ENCODE measurements at places on chromosomes 7 and 10. TPM values are rescaled to one million over a fixed set of nuclear protein-coding genes. Genes with fewer than 3 reads are reported as not detected.
A peak's percentile ranks its signal among the peaks of the same experiment; 100 is the strongest.

GRCh38 chr7:152076324-152076821 is 50.9 kb downstream of the GALNT11 start:
- peak; percentile 8 for DNase-seq

DNA sequence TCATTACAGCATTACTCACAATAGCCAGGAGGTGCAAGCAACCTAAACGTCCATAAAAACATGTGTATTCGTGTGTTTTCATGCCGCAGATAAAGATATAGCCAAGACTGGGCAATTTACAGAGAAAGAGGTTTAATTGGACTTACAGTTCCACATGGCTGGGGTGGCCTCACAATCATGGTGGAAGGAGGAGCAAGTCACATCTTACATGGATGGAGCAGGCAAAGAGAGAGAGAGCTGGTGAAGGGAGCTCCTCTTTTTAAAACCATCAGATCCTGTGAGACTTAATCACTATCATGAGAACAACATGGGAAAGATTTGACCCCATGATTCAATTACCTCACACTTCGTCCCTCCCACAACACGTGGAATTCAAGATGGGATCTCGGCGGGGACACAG is 33.0 kb downstream of the PDLIM1 start:
- no peak for DNase-seq

DNA sequence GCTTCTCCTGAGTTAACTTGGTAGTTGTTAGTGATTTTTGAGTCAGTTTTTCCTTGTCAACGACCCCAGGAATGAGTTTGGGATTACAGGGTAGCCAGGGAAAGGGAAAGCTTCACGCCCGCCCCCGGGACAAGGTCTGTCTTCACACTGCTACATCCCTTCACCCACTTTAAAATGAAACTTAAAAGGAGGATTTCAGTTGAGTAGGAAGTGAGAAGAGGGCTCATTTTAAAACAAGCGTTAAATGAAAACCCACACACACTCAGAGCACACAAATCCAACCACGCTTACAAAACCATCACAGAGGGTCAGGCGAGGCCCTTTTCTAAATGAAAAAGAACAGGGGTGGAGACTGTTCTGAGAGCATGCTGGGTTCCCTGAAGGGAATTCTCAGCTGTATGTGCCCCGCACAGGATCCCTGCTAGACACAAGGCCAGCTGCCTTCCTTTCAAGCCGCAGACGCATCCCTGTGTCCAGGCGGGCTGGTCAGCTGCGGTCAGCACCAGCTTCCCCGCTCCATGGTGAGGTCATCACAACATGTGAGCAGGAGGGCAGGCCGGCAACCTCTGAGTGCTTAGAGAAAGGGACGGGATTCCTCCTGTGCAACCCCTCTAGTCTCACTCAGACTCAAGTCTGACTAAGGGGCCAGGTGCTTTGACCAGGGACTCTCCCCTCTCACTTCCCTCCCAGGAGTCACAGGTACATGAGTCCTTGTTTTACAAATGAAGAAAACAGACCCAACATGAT is 111.8 kb downstream of the EGFR start:
- peak; percentile 83 for DNase-seq

DNA sequence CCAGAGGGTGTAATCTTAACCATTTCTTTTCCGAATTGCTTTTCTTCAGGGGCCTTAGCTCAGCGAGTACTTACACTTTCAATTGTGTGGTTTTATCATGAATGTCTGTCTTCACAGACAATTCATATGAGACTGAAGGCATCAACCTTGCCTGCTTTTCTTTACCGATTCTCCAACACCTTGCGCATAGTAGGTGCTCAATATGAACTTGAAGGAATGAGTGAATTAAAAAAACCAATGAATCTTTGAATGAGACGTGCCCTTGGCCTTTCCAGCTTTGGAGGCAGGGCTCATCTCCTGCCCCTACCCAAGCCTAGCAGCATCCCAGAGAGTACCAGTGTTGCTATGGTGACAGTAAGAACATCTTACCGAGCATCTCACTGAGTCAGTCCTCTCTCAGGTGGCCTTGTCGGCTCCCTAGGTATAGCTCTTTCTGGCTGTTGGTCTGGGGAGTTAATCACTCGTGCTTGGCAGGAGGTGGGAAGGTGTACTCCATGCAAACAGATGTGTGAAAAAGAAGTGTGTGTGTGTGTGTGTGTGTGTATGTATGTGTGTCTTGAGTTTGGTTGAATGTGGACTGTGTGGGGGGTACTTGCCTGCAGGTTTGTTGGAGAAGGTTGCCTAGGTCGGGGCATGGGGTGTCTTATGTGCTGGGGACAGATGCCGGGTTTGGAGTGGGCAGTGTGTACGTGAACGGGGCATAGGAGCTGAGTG is 107.7 kb downstream of the C10orf105 start:
- DNase-seq, result no peak

- no peak for DNase-seq
Observed at GRCh38 chr10:24824124-24824523, 100.4 kb upstream of the ARHGAP21 start.

DNA sequence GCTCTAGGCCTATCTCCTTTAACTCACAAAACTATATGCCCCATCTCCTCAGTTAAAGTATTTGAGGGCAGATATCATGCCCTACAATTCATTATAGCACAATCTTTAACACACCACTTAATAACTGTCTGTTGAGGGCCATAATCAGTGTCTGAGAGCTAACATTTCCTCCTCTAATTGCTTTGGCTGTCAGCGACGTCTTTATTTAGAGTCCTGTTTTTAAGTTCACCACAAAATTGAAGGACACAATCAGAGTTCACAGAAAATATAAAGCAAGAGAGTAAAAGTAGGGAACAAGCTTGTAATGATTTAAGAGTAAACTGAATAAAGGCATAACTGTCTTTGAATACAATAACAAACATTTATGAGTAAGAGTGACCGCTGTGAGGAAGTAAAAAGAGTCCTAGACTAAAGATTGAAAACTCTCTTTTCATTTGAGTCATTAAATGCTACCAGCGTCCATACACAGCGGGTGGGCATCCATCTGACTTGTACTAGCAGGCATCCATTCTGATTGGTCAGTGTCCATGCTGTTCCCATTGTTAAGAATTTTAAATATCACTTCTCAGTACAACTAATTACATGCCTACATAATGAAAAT is 38.4 kb upstream of the ABCB4 start:
- peak; percentile 20 for DNase-seq

DNA sequence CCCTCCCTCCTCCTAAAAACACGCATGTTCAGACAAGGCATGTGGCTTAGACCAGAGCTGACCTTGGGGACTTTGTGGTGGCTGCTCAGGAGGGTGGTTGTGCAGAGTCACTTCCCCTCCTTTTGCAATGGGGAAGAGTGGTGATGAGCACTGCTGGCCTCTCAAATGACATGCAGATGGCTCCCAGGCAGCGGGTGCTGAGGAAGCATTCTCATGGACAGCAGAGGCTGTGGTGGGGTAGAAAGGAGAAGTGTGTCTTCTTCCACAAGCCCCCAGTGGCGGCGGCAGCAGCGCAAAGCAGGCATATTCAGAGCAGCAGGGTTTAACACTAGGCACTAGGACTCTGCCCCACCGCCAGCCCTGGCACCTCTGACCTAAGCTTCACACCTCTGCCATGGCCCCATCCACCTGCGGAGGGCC is 105.9 kb upstream of the ANLN start:
- no peak for DNase-seq

DNA sequence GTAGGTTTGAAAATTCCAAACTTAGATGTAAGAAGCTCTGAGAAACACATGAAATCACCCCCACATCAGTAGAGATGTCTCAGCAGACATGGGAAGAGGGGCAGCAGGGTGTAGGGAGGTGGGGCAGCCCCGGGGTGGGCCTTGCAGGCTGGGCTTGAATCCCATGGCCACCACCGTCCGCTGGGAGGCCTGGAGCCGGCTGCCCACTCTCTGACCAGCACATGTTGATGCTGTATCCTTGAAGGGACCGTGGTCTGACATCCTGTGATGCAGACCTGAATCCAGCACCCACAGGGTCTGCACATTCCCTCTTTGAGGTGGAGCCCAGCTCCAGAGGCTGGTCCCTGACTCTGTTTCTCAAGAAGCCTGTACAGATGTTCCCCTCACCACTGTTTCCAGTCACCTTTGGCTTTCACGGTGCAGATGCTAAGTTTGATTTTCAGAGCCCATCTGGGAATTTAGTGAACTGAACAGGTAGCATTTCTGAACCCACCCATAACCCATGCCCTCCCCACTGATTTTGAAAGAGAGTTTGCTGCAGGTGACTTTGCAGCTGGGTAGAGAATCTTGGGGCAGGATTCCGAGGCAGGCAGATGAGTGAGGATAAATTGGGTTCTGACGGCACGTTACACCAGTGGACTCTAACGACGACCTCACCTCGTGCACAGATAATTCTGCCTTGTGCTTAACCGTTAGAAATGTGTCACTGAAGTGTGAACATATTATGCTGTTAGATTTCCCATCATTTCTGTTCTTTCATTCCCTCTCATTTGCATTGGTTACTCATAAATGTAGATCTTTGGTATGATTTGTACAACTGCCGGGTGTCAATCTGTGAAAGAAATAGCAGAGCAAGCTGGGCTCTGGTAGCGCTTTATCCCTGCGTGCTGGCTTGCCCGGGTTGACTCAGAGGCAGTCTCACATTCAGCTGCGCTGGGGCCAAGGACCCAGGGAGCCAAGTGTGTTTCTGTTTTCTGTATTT is 45.7 kb downstream of the IKZF1 start:
- DNase-seq, result no peak

DNA sequence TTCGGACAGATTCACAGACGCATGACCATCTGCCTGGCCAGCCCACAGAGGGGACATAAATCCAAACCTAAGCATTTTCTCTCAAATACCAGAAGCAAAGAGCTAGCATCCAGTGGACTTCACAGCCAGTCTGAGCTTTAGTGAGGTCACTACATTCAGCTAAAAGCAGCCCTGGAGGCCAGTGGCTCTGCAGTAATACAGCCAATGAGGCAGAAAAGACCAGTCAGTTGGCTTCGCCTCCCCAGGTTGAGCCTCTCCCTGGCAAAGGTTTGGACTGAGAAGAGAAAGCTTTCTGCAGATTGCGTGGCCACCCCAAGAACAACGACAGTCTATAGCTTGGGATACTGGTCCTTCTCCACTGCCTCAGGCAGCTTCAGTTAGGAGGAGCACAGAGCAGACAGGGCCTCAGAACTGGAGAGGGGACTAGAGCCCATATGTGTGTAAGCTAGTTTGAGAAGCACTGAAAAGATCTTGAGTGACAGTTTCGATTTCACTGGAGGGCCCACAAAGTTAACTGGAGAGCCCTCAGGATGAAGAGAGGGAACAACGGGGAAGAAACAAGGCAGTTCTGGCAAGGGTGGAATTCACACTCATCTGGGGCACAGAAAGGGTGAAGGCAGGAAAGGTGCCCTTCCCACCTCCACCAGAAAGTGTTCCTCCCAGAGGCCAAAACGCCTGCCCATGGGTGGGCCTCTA is 3.8 kb downstream of the WDR91 start:
- DNase-seq, result no peak

DNA sequence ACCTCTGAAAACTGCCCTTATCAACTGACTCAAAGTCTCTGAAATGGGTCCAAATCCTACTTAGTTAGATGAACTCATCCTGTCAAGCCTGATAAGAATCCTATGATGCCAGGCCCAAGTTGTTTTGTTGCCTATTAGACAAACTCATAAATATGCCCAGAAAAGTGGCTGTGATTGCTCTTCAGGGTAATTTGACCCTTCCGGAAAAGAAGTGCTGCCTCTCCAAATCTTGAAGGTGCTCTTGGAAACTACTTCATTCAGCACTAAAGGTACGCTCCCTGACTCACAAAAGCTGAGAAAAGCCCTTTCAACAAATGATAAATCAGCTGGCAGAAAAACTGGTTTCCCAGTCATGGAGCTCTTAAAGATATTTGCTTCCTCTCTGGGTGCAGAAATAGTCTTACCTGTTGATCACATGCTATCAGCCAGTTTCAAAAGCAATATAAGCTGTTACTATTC is 6.7 kb downstream of the IFIT5 start:
- DNase-seq, result no peak

DNA sequence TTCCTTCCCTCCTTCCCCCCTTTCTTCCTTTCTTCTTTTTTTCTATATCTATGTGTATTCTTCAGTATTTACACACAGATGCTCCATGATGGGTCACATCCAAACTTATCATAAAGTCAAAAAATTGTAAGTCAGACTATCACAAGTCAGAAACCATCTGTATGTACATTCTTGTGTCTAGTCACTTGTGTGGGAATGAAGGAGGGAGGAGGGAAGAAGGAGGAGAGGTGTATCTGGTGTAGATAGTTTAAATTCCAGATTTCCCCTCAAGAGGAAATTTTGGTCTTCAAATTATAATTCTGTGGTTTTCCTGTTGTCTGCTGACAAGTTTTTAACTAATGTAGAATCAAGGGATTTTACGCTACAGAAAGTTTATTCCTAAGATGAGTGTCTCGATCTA is 287.2 kb downstream of the ETV1 start:
- peak; percentile 4 for DNase-seq

- DNase-seq, result no peak
Observed at GRCh38 chr10:58724781-58725180, 212.1 kb downstream of the BICC1 start.

- DNase-seq, result peak; percentile 37
Observed at GRCh38 chr7:79308192-79308591, 145.3 kb downstream of the MAGI2 start.

GRCh38 chr10:101452176-101452575 is 98.2 kb downstream of the BTRC start:
- no peak for DNase-seq

GRCh38 chr10:48982584-48982983 is 42.9 kb upstream of the LRRC18 start:
- no peak for DNase-seq

The SFTPA1 gene
- not detected for total RNA-seq

The OR2A12 gene
- total RNA-seq, result not detected

The C10orf62 gene
- total RNA-seq, result not detected

The ANKRD30A gene
- not detected for total RNA-seq

The RADIL gene
- total RNA-seq, result not detected

The CPA2 gene
- 0.17 TPM for total RNA-seq

The SFRP4 gene
- 0.27 TPM for total RNA-seq

The MYL10 gene
- not detected for total RNA-seq

The TBX20 gene
- total RNA-seq, result 4.3 TPM

Data from M059J (cell line).